Mucosa of descending colon (tissue), 3 donors: ENCODE measurements at places on chromosomes 3 and 15. TPM values are rescaled to one million over a fixed set of nuclear protein-coding genes. Genes with fewer than 3 reads are reported as not detected.
A peak's percentile ranks its signal among the peaks of the same experiment; 100 is the strongest.

The WDR82 gene
- total RNA-seq, result 62.9 TPM

DNA sequence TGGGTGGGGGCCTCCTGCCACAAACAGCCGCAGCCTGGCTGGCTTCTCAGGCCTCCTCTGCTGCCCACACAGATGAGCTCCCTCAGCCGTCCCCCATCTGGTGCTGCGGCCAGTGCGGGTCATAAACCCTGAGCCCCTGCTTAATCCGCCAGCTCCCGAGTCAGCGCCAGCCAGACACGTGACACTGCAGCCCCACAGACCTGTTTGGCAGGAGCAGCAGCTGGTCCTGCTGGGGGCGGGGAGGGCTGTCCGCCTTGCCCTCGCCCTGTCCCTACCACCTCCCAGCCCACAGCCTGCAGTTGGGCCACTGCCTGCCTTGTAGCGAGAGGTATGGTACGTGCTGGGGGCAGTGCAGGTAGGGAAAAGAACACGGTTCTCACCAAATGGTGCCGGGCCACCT is 86.2 kb downstream of the IQSEC1 start:
- no peak for DNase-seq

DNA sequence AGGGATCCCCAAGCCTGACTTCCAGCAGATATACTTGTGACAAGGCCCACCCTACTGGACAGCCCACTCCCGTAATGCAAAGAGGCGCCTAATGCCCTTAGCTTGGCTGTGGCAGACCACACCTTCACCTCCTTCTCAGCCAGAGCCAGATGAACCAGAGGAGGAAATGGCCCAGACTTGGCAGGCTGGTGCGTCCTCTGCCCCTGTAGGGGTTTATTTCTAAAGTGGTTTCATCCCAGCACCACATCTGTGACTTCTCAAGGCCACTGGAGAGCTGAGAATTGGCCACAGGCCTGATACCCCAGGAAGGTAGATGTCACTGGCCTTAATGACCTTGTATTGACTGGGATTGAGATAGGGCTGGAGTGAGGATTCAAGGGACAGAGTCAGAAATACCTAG is 29.5 kb downstream of the BOC start:
- no peak for DNase-seq

DNA sequence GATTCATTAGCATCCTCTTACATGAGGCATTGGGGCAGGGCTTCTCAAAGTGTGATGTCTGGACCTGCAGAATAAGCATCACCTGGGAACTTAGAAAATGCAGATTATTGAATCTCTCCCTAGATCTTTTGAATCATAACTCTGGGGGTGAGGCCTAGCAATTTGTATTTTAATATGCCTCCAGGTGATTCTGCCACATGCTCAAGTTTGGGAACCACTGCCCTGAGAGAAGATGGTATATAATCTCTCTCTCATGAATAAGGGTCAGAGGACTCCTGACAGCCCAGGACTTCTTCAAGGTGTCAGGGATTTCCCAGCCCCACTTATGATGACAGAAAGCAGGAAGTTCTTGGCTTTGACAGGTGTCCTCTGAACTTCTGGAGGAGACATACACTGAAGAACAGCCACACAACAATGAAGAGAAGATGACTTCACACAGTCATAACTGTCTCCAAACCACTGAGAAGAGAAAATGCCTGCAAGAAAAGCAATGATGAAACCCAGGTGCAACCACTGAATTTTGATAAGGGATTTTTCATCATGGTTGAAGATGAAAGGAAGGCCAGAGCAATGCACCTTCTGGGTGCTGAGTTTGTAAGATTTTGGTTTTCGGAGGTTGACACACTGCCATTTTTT is 211.9 kb upstream of the MRPL3 start:
- DNase-seq, result no peak

DNA sequence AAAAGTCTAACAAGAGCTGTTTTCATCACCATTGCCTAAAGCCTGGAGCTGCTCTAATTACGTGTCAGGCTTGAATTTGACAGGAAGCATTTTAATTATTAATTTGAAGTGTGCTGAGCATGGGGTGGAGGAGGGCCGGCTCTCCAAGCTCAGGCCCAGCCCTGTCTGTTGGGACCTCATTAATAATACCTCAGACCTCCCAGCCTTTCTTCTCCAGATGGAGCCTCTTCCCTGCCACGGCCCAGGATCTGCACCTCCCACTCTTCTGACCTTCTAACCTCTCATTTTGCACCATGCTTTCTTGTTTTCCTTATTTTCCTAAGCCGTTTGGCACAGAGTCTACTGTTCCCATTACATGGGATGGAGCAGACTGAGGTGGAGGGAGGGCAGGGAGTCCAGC is 30.0 kb downstream of the INSYN1 start:
- DNase-seq, result no peak

The ARPIN gene
- 45.8 TPM for total RNA-seq

- DNase-seq, result peak; percentile 92
Observed at GRCh38 chr3:48548729-48549705, 7.6 kb downstream of the PFKFB4 start.

DNA sequence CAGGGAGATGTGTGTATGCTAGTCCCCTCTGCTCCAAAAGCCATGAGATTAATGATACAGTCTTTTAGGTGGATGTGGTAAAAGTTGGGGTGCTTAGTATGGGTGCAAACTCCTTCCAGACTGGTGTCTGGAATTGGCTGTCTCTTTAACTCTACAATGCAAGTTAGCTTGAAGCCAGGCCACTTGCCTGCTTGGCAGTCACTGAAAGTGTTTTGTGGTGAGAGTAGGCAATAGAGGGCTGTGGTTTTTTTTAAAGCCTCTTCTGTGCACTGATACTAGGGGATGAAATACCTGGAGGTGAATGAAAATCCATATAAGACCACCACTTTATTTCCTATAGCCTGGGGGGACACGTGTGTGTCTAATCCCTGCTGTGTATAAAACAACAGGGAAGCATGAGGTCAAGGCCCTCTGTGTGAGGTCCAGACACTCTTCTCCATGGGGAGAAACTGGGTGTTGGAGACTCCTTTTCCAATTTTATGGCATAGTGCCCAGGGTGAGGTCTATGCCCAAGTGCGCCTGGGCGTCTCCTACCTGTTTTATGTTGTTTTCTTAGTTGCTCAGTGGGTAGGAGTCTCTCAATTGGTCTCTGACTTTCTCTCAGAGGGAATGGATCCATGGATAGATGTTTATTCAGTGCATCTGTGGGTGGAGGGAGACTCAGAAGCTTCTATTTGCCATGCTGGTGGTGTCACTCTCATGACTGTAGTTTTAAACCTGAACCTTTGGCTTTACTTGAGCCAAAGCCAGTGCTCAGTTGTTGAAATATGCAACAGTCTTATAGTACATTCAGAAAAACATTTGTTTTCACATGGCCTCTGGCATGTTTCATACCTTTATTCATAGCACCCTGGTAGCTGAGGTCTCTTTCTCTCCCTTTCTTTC is 327.8 kb upstream of the ATP11B start:
- DNase-seq, result no peak
